ENCODE measurements at places on chromosomes 12 and 14. TPM values are rescaled to one million over a fixed set of nuclear protein-coding genes. Genes with fewer than 3 reads are reported as not detected.

ITGB7 gene
- total RNA-seq: 1.5 TPM

AGAP2 gene
- total RNA-seq: 0.19 TPM

FAM222A gene
- 0.13 TPM for total RNA-seq

MIP gene
- not detected for total RNA-seq

SNW1 gene
- 51.9 TPM for total RNA-seq

AQP2 gene
- not detected for total RNA-seq

SMCO2 gene
- total RNA-seq: 0.13 TPM

TMPRSS12 gene
- total RNA-seq: not detected

KIF5A gene
- total RNA-seq: 0.26 TPM

PZP gene
- under 0.01 TPM for total RNA-seq

MTHFD1 gene
- 53.7 TPM for total RNA-seq

RPS6KL1 gene
- total RNA-seq: 1.6 TPM

A2ML1 gene
- not detected for total RNA-seq

TRMT5 gene
- 11.1 TPM for total RNA-seq

NOVA1 gene
- 1.8 TPM for total RNA-seq

ABCC9 gene
- total RNA-seq: 0.37 TPM

SIX1 gene
- 0.79 TPM for total RNA-seq

HOXC6 gene
- total RNA-seq: not detected

TPH2 gene
- total RNA-seq: not detected

PSMC6 gene
- total RNA-seq: 115 TPM

TAS2R42 gene
- not detected for total RNA-seq

PRPH gene
- 0.92 TPM for total RNA-seq

CATSPERB gene
- under 0.01 TPM for total RNA-seq

PRH2 gene
- total RNA-seq: not detected

TAS2R43 gene
- 2.2 TPM for total RNA-seq

OR6C6 gene
- not detected for total RNA-seq

SP1 gene
- total RNA-seq: 28.4 TPM

PCED1B gene
- 0.66 TPM for total RNA-seq

FKBP4 gene
- total RNA-seq: 38.2 TPM

LRP1-AS gene
- total RNA-seq: not detected

STYK1 gene
- total RNA-seq: 0.40 TPM

PTPRB gene
- 2.4 TPM for total RNA-seq

DAAM1 gene
- total RNA-seq: 27.5 TPM

BEST3 gene
- under 0.01 TPM for total RNA-seq

HOXC5 gene
- total RNA-seq: not detected

TBK1 gene
- 34.9 TPM for total RNA-seq

HOXC12 gene
- not detected for total RNA-seq

GARIN6 gene
- not detected for total RNA-seq

CAPZA3 gene
- not detected for total RNA-seq
